ENCODE measurements at places on chromosomes 5 and 9. TPM values are rescaled to one million over a fixed set of nuclear protein-coding genes. Genes with fewer than 3 reads are reported as not detected.

Gene ARAP3
- 1.4 TPM for total RNA-seq

Gene KLHL3
- total RNA-seq = 4.1 TPM

Gene OTULIN
- total RNA-seq = 20.3 TPM

Gene ISOC1
- 10.8 TPM for total RNA-seq

Gene CXCL14
- under 0.01 TPM for total RNA-seq
